Progenitor cell of endocrine pancreas (in vitro differentiated cells): ENCODE measurements at places on chromosomes 7 and 10.

- no peak for DNase-seq
Observed at GRCh38 chr10:61786728-61787127, 114.8 kb upstream of the ARID5B start.

- DNase-seq: no peak
Observed at GRCh38 chr7:144713850-144714249, 122.0 kb downstream of the TPK1 start.

DNA sequence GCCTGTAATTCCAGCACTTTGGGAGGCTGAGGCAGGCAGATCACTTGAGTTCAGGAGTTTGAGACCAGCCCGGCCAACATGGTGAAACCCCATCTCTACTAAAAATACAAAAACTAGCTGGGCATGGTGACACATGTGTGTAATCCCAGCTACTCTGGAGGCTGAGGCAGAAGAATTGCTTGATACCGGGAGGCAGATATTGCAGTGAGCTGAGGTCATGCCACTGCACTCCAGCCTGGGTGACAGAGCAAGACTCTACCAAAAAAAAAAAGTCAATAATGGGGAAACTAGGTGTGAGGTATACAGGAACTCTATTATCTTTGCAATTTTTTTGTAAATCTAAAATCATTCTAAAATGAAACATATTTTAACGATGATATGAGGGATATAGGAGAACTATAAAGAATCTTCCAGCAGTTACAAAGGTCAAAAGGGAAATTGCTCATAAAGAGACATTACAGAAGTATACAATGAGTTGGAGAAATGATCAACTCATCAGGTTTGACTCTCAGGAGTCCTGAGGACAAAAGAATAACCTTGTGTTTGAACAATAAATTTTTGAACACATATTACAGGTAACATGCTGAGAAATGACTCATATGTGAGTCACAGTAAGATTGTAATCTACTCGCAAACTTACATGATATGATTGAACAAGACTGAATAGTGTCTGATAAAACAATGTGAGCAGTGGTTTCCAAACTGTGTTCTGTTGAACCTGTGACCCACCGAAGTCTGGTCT, 272.6 kb downstream of the FGFR2 start:
- no peak for DNase-seq

DNA sequence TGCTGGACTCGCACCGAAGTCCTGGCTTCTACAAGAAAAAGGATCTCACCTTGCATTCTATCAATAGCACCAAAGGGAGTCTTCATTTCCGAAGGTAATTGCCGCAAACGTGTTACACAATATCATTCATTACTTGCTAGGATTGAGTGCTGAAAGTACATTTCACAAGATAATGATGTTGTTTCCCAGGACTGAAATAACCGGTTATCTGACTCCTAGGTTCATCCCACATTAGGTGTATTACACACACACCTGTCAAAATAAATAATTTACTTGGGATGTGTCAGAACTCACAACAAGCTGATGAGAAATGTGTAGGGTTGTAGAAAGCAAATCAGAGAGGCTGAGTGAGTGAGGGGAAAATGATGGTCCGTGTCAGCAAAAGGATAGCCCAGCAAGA, 219.4 kb upstream of the RHOBTB1 start:
- no peak for DNase-seq

- DNase-seq: no peak
Observed at GRCh38 chr10:33418301-33418700, 83.8 kb upstream of the NRP1 start.
